Stimulated activated CD4-positive, alpha-beta T cell treated with anti-CD3 and anti-CD28 coated beads, Interleukin-4, amount 100 ng/mL, for 4 hours (primary cell): ENCODE measurements at places on chromosomes 16 and 17.

GRCh38 chr16:61270726-61271125 lies 765.5 kb downstream of the CDH8 start:
- no peak for DNase-seq

DNA sequence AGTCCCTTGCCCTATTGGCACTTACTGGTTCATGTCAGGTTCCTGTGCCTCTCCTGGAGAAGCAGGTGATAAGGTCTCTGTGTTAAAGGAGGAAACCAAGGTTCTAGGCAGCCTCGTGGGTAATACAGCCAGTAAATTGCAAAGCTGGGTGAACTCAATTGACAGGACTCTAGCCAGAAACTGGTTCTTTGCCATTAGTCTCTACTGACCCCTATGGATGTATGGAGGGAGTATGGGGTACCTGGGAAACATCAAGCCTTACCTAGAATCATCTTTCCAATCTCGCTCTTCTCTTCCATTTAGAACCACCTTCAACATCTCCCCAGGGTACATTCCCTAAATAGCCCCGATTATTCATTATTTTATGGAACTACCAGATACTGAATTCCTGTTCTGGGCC lies 169.3 kb downstream of the CDH13 start:
- DNase-seq = no peak

GRCh38 chr17:36506831-36507230 lies 20.4 kb downstream of the ZNHIT3 start:
- DNase-seq = no peak

- DNase-seq = no peak
Measured at GRCh38 chr17:51010173-51010675, 110.4 kb downstream of the SPAG9 start.

DNA sequence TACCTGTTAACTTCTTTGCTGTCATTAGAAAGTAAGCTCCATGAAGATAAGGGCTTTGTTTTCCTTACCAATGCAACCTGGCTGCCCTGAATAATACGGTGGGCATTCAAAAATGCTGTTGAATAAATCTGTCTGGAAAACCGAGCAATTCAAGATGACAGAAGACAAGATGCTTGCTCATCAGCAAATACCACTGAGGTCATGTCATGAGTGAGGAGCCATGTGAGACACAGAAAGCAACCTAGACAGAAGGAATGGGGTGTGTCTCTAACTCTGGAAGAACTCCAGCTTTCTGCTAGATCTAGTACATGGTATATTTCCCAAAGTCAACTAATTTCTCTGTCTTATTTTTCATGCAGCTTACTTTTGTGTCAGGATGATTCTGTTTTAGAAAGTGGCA lies 64.2 kb downstream of the STH start:
- DNase-seq = no peak

GRCh38 chr17:2244545-2245525 lies 58.8 kb downstream of the SMG6 start:
- peak; percentile 83 for DNase-seq

DNA sequence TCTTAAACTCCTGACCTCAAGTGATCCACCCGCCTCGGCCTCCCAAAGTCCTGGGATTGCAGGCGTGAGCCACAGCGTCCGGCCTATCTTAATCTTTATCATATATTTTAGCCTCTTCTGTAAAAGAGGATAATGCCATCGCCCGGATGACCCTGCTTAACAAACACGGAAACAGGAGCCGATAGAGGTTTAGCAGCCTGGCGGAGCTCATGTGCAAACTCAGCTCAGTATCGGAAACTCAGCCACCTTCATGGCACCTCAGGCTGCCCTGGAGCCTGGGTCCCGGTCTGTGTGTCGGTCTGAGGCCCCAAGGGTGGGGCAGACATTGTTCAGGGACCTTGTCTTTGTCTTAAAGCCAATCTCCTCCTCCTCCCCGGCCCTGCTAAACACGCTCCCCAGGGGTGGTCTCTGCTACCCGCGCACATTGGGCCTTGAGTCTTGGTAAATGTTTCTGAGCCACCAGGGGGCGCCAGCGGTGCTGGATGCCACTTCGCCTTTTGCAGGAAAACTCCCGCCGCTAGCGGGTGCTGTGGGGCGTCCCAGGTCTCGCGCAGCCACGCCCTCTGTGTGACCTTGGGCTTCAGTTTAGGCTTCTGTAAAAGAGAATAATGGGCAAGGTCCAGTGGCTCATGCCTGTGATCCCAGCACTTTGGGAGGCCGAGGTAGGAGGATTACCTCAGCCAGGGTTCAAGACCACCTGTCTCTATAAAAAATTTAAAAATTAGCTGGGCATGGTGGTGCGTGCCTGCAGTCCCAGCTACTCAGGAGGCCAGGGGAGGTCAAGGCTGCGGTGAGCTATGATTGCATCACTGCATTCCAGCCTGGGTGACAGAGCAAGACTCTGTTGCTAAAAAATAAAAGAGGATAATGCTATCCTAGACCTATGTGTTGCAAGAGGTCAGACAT lies 2.7 kb downstream of the CETP start:
- peak; percentile 88 for DNase-seq

DNA sequence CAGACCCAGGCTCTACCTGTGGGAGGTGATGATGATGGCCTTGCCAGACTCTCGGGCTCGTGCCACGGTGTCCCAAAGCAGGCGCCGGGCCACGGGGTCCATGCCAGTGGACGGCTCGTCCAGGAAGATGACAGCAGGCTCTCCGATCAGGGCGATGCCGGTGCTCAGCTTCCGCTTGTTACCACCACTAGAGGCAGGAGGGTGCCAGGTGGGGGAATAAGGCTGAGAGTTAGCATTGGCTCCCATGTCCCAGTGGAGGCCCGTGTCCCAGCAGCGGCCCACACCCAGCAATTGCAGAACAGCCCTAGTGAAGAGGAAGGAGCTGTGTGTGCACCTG lies 10.3 kb upstream of the RNPS1 start:
- no peak for DNase-seq

DNA sequence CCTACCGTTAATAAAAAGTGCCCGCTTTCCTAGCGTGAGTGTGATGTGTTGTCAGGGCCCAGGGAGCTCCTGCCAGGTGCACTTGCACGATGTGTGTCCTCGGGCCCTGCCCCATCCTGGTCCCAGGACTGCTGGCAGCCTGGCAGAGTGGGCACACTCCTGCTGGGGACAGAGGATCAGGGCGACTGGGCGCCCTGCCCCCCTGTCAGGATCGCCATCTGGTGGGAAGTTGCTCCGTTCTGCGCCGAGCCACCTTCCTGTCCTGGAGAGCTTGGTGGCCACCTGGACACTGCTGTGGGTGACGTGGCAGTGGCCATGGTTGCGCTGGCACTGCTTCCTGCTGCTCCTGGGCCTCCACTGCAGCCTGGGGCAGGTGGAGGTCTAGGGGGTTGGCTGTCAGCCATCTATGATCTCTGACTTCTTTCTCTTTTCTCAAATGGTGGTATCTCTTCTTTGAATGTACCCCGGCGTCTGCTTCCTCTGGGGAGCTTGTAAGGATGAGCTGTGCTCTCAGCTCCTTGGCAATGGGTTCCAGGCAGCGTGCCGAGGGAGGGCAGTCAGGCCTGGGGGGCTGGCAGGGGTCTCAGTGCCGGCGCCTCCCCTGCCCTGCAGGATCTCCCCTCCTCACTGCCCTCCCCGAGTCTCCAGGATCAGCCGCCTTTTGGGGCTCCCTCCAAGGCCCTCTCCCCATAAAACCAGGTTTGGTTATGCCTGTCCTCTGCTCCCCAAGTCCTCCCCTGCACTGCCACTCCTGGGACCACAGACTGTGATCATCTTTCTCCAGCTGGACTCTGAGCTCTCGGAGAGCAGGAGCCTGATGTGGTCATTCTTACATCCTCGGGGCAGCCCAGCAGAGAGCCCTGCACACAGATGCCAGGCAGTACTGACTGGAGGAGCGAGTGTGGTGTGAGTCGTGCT lies 76.9 kb downstream of the AMFR start:
- no peak for DNase-seq

GRCh38 chr16:28858421-28858820 lies 5.2 kb upstream of the SH2B1 start:
- DNase-seq = no peak

- DNase-seq = no peak
Measured at GRCh38 chr16:79640513-79641360, 40.2 kb upstream of the MAF start.

GRCh38 chr17:79799538-79800324 lies 2.9 kb upstream of the CBX8 start:
- DNase-seq = no peak

GRCh38 chr16:566475-567372 lies at the start of gene NHLRC4:
Gene NHLRC4 (plus strand): TSS chr16:567005. CDS start chr16:568048, 1,043 bp downstream.
- peak; percentile 21 for DNase-seq

DNA sequence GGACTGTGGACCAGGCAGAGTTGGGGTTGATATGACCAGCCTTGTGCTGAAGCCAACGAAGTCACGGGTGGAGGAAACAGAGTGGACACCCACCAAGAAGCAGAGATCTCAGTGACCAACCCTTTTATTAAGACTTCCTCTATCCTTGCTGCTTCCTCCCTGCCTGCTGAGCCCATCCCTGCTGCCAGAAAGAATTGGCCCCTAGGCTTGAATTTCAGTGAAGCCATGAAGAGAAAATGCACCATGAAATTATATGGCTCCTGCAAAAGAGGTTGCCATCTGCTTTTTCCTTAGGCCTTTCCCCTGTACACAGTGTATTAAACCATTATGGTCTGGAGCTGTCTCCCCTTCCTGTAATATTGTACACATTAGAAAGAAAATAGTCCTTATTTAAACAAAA lies 246.7 kb downstream of the HS3ST3B1 start:
- no peak for DNase-seq

DNA sequence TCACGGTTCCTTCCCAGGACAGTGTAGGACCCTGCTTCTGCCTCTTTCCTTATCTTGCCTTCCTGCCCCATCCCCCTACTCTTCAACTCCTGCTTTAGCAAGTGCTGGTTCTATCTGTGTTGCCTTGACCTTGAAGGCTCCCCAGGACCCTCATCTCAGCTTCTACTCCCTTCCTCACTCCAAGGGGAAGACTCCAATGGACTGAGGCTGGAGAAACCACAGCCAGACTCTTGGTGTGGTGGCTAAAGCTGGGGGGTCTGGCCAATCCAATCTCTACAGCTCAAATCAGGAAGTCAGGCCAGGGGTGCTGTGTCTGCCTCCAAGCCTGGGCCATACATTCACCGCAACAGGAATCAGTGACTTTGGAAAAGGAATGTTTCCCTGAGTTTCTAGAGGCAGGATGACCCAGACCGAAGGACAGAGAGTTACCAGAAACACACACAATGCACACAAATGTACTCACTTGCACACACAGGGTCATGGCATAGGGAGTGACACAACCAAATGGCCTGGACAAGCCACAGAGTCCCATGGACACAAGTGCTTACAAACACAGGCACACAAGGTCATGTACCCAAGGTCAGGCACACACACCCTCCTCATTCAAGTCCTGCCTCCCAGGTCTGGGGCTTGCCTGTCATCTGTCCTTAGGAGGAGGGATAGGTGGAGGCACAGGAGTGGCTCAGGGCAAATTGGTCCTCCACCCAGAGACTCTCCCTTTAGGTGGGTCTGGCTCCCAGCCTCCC lies 1.7 kb upstream of the HSD11B2 start:
- DNase-seq = no peak

DNA sequence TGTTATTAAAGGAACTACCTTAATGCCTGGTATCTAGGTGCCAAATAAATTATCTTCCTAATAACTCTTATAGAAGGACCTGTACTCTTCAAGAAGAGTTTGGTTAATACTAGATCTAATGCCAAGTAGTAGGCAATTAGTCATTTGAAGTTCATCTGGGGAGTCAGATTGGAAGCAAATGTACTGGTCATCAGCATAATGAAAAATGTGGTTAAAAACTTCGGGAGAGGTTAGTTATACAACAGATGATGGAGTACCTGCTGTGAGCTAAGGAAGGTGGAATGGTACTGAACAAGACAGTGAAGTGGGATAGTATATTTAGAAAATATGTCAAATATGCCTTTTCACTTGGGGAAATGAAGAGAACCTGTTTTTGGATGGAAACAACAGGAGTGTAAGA lies 49.2 kb downstream of the TNRC6A start:
- no peak for DNase-seq

DNA sequence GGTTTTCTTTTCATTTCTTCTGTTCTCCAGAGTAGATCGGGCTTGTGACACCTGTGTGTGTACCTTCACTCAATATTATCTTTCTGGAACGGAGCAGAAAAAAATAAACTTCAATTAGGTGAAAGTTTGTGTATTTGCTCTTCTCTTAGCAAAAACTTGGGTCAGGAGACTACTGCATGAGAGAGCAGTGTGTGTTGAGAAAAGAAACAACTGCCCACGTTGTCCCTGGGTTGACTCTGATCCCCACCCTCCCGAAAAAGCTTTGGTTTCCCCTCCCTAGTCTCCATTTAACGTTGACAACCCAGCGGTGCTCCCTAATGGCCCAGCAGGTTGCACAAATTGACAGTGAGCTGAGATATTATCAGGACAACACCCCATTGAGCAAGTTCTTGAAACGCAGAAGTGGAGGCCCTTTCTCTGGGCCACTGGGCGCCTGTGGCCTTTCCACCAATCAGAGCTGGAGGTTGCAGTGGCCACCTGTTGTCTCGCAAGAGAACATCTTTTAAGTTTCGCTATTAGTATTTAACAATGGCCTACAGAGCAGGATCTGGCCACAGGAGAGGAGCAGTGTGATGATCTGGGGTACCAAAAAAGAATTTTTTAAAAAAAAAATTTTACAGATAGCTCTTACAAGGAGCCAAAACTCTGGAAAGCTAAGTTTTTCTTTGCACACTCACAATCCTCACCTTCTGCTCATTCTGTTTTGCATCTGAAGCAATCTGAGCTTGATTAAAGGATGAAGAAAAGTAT lies 1.5 kb upstream of the TOX3 start:
- no peak for DNase-seq

DNA sequence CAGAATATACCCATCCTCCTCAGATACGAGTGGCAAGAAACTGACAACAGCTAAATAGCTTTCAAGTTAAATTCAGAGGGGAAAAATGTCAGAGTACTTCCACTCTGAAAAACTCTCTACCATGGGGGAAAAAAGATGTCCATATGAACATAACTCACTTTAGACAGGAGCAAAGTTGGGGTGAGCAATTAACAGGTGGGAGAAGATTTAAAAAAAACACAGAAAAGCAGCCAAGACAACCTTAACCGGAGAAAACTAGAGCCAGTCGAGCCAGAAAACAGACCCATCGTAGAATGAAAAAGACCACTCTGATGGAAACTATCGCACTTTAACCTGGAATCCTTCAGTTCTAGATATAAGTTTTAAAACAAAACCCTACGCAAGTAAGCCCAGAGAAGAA lies 833 bp downstream of the TERF2 start:
- no peak for DNase-seq

- DNase-seq = no peak
Measured at GRCh38 chr17:28878981-28879380, 18.6 kb downstream of the FLOT2 start.
